ENCODE measurements at places on chromosomes 4 and X.

GRCh38 chr4:129384974-129385373 lies 289.0 kb downstream of the C4orf33 start:
- no peak for DNase-seq

GRCh38 chr4:144740316-144740715 lies 94.4 kb downstream of the HHIP start:
- DNase-seq = no peak

DNA sequence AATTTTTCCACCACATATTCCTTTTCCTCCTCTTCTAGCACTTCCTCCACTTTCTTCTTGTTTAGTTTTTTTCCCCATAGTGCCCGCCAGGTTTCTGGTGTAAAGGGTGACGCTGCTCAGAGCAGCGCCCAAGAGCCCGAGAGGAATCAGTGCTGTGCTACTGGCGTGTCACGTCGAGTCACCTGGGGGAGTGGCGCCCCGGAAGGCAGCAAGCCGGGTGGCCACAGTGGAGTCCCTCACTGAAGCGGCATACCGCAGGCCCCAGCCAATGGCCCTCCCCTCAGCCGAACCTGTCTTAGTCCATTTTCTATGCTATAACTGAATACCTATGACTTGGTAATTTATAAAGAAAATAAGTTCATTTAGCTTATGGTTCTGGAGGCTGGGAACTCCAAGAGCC lies 51.5 kb downstream of the SPIN4 start:
- DNase-seq = no peak

DNA sequence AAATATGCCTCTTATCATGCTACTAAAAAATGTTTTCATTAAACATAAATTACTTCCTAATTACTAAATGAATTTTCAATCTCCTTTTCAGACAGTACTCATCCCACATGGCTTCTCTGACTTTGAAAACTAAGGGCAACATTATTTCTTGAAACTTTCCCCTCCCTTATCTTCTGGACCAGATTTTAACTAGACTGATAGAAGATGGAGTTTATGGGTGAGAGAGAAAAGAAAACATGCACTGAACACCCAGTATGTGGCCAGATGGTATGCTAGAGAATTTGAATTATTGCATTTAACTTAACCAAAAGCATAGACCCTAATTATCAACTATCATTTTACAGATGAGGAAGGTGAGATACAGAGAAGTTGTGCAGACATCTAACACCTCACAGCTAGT lies 16.8 kb downstream of the CNOT6L start:
- DNase-seq = no peak

GRCh38 chrX:153981771-153982533 lies 9.4 kb downstream of the TMEM187 start:
- no peak for DNase-seq

- DNase-seq = no peak
These were observed 9.9 kb downstream of the BEND4 start for GRCh38 chr4:42142591-42142990.

GRCh38 chr4:91330555-91331137 lies 973.1 kb upstream of the GRID2 start:
- no peak for DNase-seq

DNA sequence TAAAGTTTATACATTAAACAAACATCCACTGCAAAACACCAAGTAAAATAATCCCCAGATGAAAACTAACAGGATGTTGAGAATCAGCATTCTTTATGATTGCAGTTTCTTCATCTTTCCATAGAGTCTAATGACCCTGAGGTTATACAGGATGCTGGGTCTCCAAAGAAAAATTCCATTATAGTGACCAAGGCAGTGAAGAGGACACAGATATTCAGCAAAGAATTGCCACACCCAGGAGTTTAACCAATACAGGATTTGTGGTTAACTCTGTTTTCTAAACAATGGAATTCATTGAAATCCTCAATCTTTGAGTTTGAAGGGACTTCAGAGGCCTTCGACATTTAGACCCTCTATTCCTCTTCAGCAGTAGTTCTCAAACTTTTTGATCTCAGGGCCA lies 76.2 kb upstream of the ESX1 start:
- no peak for DNase-seq

- DNase-seq = no peak
These were observed 45.6 kb downstream of the RAP2C start for GRCh38 chrX:132173647-132174046.

GRCh38 chrX:151175283-151176062 lies 911 bp upstream of the GPR50 start:
- no peak for DNase-seq

GRCh38 chrX:96861218-96861617 lies 22.5 kb upstream of the RPA4 start:
- no peak for DNase-seq

DNA sequence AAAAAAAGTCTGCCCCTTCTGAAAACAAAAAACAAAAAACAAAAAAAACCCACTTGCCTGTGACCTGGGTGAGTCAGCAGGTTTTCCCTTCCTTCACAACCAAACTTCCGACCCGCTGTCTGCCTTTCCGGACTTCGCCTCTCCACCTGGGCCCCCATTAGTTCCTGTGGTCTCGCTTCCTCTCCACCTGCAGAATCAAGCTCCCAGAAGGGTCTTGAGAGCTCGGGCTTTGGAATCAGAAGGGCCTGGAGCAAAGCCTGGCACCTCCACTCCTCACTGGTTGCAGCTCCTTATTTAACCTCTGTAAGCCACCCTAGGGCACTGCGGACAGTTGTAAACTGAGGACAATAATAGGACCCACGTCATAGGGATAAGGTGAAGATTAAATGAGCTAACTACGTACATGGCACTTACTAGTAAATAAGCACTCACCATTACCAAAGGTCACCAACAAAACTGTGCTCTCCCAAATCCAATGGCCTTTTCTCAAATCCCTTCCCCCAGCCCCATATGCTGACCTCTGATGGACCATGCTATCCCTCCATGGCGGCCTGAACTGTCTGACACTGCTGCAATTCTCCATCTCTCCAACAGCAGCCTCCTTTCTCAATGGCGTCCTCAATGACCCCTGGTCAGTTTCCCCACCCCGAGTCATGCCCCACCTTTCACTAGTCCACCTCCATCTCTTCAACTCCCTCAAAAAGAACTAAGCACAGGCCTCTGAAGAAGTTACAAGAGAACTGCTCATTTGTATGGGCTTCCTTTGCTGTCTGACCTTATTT lies 64.2 kb downstream of the IRF2 start:
- no peak for DNase-seq

DNA sequence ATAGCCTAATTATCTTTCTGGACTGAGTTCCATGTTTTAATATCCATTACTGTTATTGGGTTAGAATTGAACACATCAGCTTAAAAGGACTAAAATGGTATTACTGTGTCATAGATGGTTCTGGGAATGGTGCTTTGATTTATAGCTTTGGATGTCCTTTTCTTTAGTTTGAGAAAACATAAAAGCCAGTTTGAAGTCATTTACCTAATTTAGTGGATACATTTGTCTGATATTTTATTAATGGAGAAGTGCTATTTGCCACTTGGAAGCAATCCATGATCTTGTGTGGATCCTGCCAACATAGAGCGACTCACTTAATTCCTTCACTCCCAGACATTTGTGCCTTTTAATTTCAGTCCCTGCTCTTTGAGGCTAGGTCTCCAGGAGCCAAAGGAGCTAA lies 212.4 kb upstream of the PACRGL start:
- DNase-seq = no peak

- no peak for DNase-seq
These were observed 5.2 kb downstream of the TIFA start for GRCh38 chr4:112280386-112281056.

DNA sequence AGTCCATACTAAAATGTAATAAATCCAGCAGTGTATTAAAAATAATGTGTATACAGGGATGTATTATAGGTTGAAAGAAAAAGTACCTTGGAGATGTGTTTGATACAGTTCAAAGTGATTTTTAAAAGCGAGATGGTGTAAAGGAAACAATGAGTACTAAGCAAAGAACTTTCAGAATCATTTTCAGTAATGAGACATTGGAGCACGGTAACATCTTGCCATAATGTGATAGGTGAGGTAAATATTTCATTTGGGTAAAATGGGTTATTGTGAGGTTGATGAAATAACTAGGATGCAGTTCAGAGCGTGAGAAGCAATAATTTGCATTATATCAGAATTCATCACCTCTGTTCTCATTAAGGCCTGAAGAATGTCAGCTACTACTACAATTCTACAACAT lies 25.9 kb downstream of the EIF2S3 start:
- no peak for DNase-seq

DNA sequence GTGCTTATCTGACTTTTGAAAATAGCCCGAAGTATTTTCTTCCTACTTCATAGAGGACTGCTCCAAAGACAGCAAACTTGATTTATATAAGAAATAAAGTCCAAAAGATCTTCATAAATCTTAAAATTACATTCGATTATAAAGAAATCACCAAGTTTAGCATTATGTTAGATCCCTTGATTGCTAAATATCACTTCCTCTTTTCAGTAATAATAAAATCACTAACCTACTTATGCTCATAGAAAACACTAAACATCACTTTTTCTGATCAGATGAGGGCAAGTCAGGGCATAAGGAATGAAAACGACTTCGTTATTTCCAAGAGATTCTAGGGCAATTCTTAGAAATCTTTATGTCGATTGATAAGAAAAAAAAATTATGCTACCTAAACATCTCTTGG lies 32.0 kb downstream of the DYNLT3 start:
- no peak for DNase-seq

Measured in GM04504 (cell line).